ENCODE measurements at places on chromosomes 3 and 15.

DNA sequence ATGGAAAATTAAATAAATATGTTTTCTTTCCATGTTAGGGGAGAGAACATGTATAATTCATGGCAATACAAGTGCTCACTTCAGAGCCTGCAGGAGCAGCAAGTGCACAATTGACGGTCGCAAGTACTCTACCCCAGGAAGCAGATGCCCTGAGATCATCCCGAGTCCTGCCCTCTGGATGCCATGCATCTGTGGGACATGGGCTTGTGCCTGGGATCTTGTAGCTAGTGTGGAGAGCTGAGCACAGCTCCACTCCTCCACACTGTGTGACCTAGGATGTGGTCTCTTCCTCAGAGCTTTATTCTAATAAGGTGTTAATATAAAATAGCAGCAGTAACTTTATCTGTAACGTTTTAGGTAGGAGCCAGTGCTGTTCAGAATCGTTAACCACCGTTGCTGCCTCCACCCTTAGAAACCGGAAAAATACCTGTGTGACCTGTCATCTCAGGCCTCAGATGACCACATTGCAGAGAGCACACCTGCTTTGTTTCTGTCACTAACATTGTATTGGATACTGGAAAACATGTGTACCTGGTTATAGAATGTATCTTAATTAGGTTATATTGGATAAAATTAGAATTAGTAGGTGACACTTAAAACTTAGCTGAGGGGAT, 105.0 kb upstream of the GOLGA6L6 start:
- no peak for DNase-seq

GRCh38 chr3:4895838-4896237, 83.4 kb upstream of the BHLHE40 start:
- no peak for DNase-seq

DNA sequence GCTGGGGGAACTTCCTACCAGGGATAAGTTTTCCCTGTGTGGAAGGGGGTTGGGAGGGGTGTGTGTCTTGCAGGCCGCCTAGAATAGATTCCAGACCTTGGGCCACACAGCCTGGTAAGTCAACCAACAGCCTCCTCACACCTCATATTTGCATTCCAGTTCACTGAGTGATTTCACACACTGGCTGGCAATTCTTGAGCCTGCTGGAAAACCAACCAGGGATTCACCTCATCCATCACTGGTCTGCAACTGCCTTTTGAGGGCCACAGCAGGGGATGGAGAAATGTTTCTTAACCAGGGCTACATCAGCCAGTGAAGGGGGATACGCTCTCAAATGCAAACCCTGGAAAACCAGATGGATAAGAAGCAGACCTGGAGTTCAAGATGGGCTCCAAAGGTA, 2.0 kb downstream of the FSTL1 start:
- no peak for DNase-seq

DNA sequence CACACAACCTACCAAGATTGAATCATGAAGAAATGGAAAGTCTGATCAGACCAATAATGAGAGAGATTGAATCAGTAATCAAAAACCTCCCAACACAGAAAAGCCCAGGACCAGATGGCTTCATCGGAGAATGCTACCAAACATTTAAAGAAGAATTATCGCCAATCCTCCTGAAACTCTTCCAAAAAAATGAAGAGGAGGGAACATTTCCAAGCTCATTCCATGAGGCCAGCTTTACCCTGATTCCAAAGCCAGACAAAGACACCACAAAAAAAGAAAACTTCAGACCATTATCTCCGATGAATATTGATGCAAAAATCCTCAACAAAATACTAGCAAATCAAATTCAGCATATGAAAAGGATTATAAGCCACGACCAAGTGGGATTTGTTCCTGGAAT, 94.1 kb downstream of the SENP2 start:
- DNase-seq: no peak

GRCh38 chr3:190605385-190605784, 91.5 kb downstream of the IL1RAP start:
- DNase-seq: no peak
